Activated naive CD4-positive, alpha-beta T cell treated with anti-CD3 and anti-CD28 coated beads for 36 hours (primary cell): ENCODE measurements at places on chromosomes 16 and 17.
A peak's percentile ranks its signal among the peaks of the same experiment; 100 is the strongest.

GRCh38 chr16:13426269-13426668 is 493.7 kb upstream of the ERCC4 start:
- no peak for DNase-seq

DNA sequence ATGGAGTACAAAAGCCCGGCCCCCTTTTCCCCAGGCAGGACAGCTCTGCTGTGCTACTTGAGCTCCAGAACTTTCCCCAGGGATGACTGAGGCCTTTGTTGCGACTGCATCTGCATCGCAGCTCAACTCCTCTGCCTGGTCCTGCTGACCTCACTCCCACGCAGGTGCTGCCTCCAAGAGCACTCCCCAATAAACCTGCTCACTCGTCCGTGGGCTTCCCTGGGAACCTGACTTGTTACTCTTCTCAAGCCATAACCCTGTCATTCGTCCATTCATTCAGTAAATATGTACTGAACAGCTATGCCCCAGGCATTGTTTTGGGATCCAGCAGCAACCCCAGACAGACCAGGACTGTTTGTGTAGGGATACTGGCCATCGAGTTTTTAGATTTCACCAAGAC is 11.6 kb upstream of the RMI2 start:
- no peak for DNase-seq

- DNase-seq = no peak
These were observed 34.8 kb downstream of the MYH13 start for GRCh38 chr17:10337976-10338375.

DNA sequence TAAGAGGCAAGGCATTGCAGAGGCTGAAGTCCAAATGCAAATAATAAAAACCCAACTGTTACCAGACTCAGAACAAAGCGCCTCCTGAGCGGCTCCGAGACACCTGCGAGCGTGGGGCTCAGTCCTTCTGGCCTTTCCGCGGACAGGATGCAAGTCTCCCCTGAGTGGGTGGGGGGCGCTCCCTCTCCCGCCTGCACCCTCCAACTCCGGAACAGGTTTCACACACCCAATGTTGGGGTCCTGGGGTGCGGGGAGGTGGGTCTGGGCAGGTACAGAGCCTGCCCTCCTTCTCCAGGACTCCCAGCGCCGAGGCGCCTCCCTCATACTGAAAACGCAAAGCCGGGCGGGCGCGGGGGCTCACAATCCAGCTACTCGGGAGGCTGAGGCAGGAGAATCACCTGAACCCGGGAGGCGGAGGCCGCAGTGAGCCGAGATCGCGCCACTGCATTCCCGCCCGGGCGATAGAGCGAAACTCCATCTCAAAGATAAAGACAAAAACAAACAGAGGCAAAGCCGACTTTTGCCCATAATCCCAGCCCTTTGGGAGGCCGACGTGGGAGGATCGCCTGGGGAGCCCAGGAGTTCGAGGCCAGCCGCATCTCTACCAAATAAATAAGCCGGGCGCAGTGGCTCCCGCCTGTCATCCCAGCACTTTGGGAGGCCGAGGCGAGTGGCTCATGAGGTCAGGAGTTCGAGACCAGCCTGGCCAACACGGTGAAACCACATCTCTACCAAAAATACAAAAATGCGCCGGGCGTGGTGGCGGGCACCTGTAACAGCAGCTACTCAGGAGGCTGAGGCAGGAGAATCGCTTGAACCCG is 893 bp downstream of the GINS2 start:
- peak; percentile 13 for DNase-seq

DNA sequence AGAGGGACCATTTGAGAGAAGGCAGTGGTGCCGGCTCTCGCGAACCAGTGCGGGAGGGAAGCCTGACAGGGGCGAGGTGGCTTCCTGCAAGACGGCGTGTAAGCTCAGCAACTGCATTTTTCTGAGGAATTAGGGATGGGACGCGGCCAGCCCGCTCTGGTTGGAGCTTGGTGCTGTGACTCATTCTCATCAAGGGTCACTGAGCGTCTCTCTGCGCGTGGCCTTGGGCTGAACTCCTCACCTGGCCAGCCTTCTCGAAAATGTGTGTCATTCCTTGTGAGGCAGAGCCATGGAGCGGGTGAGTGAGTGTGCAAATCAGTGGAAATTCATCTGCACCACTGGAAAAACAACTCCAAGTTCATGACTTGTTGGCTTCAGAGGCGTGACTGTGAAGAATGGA is 52.8 kb downstream of the NTN1 start:
- DNase-seq = no peak

DNA sequence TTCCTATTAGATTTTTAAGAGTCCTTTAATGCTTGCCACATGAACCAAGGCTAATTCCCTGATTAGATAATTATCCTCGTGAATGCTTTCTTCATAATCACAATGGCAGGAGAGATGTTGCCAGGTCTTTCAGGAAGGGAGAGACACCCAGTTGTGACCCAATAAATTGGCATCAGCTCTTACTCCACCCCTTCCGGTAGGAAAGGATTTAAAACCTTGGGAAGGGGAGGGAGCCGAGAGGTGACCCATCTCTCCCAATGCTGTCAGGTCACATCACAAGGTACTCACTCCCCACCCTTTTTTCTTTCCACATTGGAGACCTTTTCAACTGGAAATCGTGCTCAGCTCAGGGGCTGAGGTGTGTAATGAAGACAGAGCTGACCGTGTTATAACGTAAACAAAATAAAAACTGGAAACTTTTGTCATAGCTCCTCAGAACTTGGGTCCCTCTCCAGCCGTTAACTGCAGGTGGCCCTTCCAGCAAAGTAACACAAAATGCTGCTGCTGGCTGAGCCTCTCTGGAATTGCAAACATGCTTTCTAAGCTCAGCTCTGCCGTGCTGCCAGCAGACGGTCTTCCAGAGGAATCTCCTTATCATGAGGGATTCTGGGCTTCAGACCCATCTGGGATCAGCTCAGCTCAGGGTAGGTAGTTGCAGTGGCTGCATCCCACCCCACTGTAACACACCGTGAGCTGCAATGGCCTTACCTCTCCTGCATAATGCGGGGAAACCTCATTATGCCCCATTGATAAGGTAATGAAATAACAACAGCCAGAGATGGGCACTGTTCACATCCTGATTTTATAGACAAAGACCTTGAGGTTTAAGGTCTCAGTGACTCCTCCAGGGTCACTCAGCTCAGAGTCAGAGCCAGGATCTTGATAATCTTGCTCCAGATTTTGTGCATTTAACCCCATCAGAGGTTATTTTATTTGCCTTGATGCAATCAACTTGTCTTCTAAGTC is 15.6 kb downstream of the TMEM100 start:
- no peak for DNase-seq

DNA sequence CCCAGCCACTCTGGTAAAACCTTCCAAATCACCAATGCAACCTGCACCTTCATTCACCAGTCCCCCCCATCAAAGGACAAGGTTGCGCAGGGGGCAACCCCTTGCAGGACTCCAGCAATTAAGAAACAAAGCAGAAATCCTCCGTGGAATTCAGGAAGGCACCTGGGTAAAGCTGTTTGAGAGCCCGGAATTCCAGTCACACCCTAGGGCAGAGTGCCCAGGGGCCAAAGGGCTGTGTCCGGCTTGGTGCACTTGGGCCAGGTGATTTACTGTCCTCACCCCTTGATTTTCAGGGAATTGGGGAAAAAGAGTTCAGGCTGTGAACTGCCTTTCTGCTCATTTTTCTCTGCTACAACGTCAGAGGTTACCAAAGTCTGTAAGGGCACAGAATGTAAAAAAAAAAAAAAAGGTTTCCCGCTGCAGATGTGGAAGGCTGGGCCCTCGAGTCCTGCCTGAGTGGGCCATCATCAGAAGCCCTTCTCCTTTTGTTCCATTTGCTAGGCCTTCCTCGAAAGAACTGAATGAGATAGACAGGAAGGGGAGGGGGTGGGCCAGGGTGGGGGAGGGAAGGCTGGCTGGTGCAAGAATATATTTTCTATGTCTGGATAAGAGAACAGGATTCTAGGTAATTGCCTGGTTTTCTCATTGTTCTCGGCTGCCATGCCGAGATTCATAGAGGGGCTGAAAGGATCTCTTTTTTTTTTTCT is 266.5 kb upstream of the PSMD7 start:
- no peak for DNase-seq

DNA sequence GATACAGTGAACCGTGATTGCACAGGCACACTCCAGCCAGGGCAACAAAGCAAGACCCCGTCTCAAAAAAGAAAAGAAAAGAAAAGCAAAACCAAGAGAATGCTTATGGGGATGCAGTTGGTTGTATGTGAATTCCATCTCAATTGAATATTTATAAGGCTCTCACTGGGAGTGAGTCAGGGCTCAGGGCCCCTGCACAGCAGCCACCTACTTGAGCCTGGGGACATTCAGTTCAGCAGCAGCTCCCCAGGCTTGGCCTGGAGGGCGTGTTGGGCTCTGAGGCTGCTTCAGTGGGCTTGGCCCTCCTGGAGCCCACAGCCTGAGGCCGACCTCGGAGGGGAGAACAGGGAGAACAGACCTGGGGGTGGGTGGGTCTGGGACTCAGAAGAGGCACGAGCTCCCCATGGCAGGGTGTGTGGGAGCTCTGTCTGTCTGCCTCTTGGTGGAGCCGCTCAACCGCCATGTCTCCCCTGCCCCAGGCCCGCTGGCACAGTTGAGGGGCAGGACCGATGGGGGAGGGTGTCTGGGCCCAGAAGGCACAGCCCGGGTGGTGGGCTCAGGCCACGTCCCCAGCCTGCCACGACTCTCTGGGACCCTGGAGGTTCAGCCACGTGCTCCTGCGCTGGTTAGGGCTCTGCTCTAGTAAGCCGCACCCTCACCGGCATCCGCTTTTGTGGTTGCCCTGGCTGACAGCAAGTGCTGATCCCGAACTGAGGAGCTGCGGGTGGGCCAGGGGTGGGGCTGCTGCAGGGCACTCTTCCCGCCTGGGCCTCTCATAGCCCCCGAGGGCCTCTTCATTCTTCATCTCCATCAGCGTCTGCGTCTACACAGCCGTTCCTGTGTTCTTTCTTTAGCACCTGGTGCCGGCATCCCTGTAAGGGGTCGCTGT is 24.8 kb downstream of the ZFPM1 start:
- peak; percentile 72 for DNase-seq

GRCh38 chr17:75634754-75635609 is 1.7 kb downstream of the SMIM5 start:
- DNase-seq = no peak

DNA sequence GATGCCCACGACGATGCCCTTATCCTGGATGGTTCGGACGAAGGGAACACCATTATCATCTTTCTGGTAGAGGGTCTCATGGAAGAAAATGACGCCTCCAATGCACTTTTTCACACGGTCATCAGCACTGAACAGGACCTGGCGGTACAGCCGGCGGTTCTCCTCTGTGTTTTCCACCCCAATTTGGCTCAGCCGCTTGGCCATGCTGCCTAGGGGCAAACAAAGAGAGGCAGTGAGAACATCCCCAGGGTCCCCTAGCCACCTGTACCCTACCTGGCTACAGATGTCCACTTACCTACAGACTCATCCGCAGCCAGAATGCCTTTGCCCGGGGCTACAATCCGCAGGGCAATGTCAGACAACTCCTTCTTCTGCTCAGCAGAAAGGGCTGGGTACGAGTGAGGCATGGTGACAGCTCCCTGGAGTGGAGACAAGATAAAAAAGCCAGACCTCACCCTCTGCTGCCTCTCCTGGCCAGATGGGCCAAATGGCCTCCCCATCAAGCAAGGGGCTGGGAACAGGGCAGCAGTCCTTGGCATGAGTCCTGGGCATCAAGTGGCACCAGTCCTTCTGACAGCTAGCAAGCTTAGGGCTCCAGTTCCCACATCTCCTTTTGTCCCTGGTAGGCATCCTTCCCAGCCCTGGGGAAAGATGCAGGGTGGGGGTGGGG is 1.4 kb downstream of the ALDOC start:
- no peak for DNase-seq

GRCh38 chr17:49464049-49464448 is 31.0 kb upstream of the NGFR start:
- DNase-seq = no peak

GRCh38 chr17:65228734-65229620 is 91.8 kb downstream of the RGS9 start:
- peak; percentile 74 for DNase-seq

DNA sequence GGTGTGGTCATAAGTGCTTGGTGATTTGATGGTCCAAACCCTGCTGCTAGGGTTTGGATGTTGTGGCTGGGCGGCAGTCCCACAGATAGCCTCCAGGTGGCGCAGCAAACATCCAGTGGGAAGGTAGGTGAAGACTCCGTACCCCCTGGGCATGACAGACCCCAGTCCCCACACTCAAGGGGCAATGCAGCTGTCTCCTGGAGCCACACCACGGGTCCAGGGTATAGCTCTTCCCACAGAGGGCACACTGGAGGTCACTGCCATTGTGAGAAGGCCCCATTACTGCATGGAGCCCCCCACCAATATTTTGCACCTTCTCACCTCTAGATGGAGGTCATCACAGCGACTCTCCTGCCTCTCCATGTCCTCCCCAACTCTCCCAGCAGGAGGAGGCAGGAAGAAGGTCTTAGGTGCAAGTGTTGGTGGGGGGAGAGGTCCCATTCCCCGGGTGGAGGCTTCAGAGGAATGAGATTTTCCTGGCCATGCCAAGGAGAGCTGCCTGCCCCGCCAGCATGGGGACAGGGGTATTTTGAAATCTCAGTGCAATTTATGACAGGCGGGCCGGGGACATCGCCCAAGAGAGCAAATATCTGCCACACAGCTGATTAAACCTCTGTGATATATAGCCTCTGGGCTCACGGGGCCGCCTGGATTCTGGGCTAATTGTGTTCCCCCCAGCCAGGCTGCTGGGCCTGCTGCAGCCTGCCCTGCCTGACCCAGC is 17.1 kb upstream of the C17orf113 start:
- peak; percentile 83 for DNase-seq
